ENCODE measurements at places on chromosomes 6 and 20. TPM values are rescaled to one million over a fixed set of nuclear protein-coding genes. Genes with fewer than 3 reads are reported as not detected.
A peak's percentile ranks its signal among the peaks of the same experiment; 100 is the strongest.

- no peak for DNase-seq
Measured at GRCh38 chr6:75268988-75269354, 15.6 kb downstream of the TMEM30A start.

- no peak for DNase-seq
Measured at GRCh38 chr6:163925839-163926238, 511.3 kb downstream of the QKI start.

DNA sequence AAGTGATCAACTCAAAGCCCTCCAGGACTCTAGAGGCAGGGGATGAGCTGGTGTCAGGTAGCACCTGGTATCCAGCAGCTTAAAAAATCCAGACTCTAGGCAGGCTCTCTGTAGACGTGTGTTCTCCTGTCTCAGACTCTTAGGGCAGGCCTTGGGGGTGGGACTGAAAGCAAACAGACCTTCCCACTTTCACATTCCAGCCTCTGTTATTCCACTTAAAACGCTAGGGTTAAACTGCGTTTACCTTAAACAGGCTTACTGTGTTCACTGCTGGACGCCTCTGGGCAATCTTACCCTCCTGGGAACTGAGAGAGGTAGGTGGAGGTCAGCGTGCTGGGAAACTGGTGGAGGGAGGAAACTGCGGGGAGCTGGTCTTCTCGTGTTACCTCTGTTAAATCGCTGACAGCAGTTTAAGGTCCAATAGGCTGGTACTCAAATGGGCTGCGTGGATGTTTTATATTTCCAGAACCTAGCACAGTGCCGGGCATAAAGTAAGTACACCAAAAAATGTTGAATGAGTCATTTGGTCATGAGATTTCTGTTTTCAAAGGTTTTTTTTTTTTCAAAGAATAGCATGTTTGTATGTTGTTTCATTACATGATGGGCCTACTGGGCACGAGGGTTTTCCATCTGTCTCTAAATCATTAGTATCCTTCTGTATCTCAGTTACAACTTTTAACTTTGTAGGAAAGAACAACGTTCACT, at the start of gene GCNT2:
TSS of gene GCNT2 (plus strand) at position 248 of the 705 bp plus-strand sequence. CDS start 7,561 bp downstream, outside the sequence.
- DNase-seq, result peak; percentile 90

GRCh38 chr6:166781331-166781730, 154.3 kb upstream of the RPS6KA2 start:
- no peak for DNase-seq

DNA sequence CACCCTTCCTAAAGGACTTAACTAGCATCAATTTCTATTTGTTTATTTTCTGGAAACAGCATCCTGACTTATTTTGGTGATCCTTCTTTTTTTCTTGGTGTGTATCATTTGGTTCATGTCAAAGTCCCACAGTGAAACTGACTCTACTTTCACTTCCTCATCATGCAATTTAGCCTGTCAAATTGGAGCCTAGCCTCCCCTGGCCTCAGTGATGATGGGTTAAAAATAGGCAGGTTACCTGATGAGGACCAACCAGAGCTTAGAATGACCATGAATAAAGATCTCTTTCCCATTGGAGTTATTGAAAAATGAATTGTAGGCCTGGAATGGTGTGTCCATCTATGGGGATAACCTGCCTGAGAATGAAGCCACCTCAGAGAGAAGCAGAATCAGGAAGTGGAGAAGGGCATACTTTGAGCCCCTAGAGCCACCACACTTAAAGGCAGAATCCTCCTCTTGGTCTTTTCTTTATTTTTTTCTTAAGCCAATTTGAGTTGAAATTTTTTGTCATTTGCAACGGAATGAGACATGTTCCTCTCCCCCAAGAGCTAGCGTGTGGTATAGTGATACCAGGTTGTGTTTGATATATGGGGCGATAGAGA, 105.6 kb downstream of the BTBD3 start:
- DNase-seq, result no peak

DNA sequence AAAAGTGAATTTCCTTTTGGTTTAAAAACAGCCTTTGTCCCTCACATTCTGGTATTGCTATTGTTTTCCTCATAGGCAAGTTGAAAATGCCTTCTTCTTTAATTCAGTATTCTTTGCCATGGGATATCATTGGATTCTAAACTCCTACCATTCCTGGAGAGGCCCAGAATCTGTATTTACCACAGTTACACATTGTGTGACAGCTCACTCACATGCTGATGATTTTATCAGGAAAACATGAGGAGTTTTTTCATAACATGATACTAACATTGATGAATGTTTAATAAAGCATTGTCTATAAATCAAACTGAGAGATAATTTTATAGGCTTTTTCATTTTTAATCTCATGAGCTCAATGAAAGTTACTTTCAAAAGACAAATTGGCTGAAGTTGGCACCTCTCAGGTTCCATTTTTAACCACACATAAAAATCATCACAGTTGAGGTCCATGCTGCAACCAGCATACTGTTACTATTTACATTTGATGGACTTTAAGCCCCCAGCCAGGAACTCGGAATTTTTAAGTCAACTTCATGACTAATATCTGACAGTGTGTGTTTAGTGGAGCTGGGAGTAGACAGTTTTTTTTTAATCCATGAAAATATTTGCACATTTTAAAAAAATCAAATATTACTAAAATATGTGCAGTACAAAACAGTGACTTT, 82.8 kb downstream of the FAM83B start:
- DNase-seq, result peak; percentile 42

- no peak for DNase-seq
Measured at GRCh38 chr20:36528875-36529417, 12.4 kb upstream of the MYL9 start.

GRCh38 chr20:21096321-21097043, 9.7 kb downstream of the LINC00237 start:
- peak; percentile 66 for DNase-seq

GRCh38 chr6:3946778-3947177, 97.6 kb downstream of the FAM50B start:
- no peak for DNase-seq

DNA sequence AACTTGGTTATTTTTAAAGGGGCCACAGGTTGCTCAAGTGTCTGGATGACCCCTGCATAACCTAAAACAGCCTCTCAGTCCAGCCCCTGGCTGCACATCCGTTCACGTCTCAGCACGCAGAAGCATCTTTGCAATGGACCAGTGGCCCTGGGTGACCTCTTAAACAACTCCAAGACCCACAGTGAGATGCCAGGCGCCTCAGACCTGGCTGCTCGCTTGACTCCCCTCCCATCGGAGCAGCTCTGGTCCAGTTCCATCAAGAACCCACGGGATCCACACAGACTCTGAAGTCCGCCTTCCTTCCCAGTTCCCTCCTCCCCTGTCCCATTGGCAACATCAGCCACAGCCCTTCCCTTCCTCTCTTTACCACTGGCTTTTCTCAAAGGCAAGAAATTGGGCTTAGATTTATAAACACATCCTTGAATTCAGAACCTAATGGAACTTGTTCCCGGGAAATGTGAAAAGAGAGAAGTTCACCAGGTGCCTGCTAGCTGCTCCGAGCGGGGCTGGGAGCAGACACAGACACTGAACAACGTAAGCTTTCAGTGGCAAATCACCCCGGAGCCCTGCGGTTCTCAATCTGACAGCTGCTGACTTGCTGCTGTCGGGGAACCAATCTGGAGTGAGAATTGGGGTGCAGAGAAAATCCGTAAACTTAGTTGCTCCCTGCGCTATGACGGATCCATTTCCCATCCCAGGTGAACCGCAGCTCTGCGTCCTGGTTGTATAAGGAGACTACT, 39.6 kb upstream of the MPC1 start:
- DNase-seq, result no peak

Gene SPTLC3
- polyA plus RNA-seq, result 0.18 TPM

Gene C6orf163
- polyA plus RNA-seq, result 0.29 TPM

Gene VPS52
- 22.8 TPM for polyA plus RNA-seq

Gene BHLHE23
- polyA plus RNA-seq, result not detected

Gene RIMS1
- not detected for polyA plus RNA-seq

Gene CFB
- 4.4 TPM for polyA plus RNA-seq

Gene RIMS4
- 1.6 TPM for polyA plus RNA-seq

Measured in A549 (cell line).